ENCODE measurements at places on chromosomes 2 and 18.

- DNase-seq, result no peak
Measured at GRCh38 chr2:41410011-41410410, 637.8 kb upstream of the PKDCC start.

- DNase-seq, result peak; percentile 89
Measured at GRCh38 chr2:144332356-144333142, 187.4 kb downstream of the ZEB2 start.

GRCh38 chr2:127545189-127545588 is 9.7 kb downstream of the MYO7B start:
- DNase-seq, result peak; percentile 5

GRCh38 chr2:196077821-196078220 is 9.2 kb upstream of the DNAH7 start:
- no peak for DNase-seq

GRCh38 chr2:10041711-10042110 is 1.6 kb upstream of the KLF11 start:
- DNase-seq, result no peak

GRCh38 chr2:149629026-149629425 is 41.5 kb upstream of the MMADHC start:
- DNase-seq, result no peak

DNA sequence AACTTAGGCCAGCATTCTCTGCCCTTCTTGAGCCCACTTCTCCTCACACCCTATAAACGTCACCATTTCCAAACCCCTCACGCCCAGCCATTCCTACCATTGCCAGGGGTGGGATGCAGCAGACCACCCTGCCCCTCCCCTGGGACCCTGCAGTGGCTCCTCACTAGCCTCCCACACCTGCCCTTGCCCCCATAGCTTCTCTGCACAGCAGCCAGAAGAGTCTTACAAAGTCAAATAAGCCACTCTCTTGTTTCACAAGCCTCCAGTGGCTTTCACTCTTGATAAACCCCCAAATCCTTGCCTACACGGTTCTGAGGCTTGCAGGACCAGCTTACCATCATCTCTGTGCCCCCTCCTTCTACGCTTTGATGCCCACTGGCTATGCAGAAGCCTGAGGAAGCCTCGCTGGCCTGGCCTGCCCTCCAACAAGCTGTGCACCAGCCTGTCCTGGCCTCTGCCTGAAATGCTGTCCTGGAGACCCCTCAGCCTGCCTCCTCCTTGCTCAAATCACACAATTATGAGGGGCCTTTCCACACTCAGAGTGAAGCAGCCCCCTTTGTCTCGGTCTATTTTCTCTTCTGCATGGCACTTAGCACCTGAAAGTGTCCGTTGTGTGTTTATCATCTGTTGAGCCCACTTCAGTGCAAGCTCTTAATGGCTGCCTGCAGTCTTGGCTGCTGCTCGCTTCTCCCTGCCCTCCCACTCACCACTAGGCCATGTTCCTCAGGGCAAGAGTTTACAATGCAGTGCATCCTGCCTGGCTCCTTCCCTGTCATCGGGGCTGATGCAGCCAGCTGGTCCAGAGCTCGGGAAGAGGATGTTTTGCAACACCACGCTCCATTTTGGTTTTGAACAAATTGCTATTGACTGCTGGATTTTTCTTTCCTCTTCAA is 82.6 kb upstream of the RGPD5 start:
- no peak for DNase-seq

- no peak for DNase-seq
Measured at GRCh38 chr2:239337877-239338484, 62.8 kb downstream of the HDAC4 start.

DNA sequence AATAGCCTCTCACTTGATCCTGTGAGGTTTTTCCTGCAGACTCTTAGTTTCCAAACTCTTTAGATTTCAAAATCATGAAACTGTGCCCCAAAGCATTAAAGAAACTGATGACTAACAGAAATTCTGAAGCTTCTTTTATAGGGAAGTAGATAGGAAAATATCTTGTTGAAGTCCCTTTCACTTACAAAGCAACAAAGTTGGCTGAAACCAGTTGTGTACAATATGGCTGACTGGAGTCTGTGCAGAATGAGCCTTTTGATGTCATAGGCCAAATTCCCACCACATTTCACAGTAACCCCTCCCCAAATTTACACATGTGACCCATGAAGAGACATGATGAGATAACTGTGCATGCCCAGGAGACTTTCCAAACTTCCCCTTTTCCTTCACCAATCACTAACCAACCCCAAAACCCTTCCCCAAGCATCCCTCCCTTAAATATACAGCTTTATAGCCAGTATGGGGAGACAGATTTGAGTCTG is 61.7 kb upstream of the NCK2 start:
- no peak for DNase-seq

DNA sequence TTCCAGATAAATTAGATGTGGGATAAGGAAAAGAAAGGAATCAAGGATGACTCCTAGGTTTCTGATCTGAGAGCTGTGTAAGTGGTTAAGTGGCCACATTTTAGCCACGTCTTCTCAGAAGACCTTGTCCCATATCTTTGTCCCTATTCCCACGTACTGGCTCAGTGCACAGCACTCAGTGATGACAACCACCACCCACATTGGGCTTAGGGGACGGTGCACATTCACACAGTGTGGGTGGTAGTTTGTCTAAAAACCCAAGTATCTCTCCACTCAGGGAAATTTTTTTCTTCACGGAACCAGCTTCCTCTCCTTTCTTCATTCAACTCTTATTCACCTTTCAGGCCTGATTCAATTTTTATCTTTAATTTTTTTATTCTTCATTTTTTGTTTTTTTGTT is 30.6 kb upstream of the GCC2 start:
- no peak for DNase-seq

- DNase-seq, result no peak
Measured at GRCh38 chr18:76348267-76349066, 146.6 kb downstream of the ZNF516 start.

DNA sequence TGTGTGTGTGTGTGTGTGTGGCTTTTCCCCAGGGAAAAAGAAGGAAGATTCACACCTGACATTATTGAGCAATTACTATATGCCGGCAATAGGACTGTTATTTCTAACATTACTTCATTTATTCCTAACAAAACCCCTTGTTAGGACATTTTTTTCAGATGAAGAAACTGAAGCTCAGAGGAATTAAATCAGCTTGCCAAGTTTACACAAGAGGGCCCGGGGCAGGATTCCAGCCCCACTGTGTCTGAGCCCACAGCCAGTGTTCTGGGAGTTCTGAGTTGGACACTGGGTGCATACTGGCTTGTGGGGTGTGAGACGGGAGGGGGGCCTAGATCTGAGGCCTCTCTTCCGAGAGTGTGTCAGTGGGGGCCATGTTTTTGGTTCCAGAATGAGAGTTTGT is 9.9 kb downstream of the TOGARAM2 start:
- DNase-seq, result no peak

DNA sequence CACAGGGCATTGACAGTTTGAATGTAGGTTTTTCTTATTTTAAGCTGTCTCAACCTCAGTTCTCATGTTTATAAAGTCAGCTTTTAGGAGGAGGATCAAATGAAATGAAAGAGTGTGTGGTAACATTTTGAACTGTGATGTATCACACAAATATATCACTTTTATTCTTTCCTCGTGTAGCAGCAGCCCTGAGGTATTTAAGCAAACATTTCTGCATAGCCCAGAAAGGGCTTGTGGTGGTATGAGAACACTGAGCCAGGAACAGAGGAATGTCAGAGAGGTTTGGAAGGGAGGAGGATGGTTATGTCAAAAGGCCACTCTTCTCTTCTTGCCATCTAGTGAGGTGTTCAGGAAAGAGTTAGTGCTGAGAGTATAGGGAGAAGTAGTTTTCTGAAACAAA is 150.2 kb downstream of the PARD3B start:
- DNase-seq, result no peak

DNA sequence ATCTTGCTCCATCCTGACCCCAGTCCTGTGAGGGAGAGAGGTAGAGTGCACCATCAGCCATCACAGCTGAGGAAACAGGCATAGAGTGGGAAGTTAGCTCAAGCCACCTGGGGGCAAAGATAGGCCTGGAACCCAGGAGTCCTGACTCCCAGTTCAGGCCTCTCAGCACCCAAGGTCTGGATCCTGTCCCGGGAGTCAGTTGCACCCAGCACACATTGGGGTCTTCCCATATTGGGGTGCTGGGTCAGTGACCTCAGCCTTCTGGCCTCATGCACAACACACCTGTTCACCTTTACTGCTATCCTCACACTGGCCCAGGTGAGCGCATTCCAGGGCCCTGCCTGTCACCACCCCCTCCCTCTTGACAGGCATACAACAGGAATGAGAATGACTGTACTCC is 24.7 kb downstream of the ST8SIA5 start:
- no peak for DNase-seq
